Activated T-helper 2 cell treated with anti-CD3 and anti-CD28 coated beads, Interferon-gamma antibody, Interleukin-2, Interleukin-4, amounts not matched to agents 10 μg/mL and 5 μg/mL and 100 μg/mL, durations not matched to agents 14 hours and 24 hours and 36 hours (primary cell): ENCODE measurements at places on chromosomes 2 and 18.

GRCh38 chr2:198700319-198700718 lies 757.4 kb downstream of the SATB2 start:
- no peak for DNase-seq

DNA sequence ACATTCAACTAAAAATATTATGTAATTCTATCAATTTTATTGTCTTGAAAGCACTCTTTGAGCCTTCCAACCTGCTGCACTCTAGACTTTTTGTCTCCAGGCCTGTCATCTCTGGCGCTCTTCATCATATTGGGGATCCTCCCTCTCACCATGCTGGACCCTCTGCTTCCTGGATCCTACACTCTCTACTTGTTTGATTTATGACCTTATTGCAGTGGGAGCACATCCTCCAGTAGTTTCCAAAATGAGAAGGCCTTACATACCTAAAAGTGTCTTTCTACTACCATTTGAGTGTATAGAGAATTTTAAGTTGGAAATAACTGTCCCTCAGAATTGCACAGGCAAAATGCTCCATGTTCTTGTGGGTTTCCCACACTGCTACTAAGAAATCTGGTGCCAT lies 25.2 kb downstream of the PNO1 start:
- DNase-seq, result no peak

DNA sequence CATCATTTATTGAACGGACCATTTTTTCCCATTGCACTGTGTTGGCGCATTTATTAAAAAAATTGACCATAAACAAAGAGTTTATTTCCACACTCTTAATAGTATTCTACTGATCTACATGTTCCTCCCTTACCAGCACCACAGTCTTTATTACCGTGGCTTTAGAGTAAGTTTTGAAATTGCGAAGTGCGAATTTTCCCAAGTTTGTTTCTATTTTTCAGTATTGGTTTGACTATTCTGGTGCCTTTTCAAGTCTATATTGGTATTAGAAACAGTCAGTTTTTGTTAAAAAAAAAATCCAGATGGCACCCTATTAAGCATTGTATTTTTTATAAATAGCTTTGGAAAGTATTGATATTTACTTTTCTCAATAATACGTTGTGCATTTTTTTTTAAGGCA lies 795.1 kb upstream of the HS6ST1 start:
- no peak for DNase-seq

GRCh38 chr18:63444580-63444979 lies 22.3 kb upstream of the VPS4B start:
- no peak for DNase-seq

- no peak for DNase-seq
Observed at GRCh38 chr2:209305746-209306196, 118.1 kb upstream of the MAP2 start.

DNA sequence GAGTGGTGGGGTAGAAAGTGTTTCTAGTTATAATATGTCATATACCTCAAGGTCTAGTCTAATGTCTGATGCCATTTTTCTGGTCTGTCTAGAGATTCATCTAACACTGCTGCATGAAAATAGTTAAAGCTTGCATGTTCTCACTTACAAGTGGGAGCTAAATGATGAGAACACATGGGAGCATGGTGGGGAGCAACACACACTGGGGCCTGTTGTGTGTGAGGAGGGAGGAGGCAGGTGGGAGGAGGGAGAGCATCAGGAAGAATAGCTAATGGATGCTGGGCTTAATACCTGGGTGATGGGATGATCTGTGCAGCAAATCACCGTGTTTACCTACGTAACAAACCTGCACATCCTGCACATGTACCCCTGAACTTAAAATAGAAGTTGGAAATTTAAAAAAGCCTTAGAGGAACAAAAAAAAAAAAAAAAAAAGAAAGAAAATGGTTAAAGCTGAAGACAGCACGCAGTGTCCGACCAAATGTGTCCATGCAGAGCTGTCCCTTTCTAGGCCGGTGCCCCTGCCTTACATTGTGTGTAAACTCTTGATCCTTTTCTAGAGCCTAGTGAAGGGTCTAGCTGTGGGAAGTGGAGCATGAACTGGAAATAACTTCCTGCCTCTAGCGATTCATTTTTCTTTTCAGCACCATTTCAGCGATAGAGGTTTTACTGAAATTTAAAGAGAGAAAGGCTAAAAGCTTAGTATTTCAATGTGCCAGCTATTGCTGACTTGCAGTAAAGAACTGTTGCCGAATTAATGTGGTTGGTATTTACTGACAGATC lies 94.0 kb downstream of the FMNL2 start:
- no peak for DNase-seq
